GM12891 (cell line): ENCODE measurements at places on chromosomes 3 and 15.

DNA sequence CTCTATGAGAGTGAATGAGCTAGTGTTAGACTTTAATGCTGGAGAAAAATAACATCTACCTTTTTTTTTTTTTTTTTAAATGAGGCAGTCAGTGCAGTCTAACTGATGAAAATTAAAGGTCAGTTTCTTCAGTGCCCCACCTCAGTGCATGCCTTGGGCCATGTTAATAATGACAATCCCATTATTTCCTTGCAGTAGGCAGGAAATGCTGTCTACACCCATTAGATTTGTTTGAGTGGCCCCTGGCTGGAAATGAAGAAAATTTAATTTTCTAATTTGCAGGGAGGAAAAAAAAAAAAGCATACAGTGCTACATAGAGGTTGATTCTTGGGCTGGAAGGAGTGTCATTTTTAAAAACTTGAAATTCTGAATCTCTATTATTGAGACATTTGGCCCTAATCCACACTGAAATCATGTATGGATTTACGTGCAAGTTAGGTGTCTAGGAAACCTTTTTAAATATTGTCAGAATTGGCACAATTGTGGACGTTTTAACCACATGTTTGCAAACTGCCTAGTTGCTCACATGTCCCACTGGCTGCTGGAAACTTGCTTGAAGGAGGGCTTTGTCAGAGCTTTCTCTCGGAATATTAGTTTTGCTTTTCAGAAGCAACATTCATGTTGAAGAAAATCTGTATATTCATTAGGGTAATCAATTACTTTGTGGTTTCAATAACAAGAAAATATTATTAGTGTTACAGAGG is 18.4 kb downstream of the FNDC3B start:
- DNase-seq: no peak

GRCh38 chr15:80440024-80440423 is 35.8 kb downstream of the ARNT2 start:
- DNase-seq: no peak

DNA sequence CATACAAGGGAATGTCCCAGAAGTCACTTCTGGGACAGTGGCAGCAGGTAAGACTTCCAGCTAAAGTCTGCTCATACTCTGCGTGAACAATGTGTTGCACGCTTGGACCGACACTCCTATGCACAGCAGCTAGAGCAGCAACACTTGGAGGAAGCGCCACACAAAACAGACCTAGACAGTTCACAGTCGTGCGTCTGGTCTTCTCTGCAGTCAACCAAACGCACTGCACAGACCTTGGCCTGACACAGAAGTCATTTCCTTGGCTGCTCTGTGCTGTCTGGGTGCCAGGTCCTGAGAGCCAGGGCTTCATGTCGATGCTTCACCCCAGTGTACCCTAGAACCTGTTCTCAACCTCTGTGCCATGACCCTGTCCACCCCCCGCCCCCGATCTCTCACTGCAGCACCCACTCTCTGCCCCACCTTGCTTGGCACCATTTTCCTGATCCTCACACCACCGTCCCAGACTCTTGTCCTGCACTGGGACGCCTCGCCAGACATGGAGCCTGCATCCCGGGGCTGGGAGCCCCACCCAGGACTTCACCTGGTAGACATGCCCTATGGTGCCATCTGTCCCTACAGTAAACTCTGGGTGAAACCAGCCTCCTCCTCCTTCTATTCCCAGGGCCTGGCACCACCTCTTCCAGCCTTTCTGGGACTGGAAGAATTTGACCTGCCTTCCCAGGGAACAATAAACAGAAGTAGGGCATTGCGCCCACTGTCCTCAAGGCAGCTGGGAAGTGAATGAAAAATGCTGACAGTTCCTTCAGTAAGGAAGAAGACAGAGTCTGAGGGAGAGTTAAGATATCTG is 3.1 kb downstream of the ATP10A start:
- no peak for DNase-seq

DNA sequence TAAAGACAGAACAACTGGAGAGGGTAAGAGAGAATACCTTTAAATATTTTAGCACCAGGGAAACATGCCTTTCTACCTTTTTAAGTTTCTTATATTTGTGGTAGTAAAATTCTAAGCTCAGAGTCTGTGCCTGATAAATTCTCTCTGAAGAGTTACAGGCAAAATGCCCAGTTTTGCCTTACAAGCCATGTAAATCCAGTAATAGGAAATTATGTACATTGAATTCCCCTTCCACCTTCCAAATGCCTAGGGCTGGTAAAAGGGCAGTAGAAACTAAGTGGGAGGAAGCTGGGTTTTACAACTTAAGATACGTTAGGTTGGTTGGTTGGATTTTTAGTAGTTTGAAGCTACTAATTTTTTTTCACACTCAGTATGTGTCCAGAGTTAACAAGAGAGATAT is 43.1 kb upstream of the TP63 start:
- DNase-seq: no peak

DNA sequence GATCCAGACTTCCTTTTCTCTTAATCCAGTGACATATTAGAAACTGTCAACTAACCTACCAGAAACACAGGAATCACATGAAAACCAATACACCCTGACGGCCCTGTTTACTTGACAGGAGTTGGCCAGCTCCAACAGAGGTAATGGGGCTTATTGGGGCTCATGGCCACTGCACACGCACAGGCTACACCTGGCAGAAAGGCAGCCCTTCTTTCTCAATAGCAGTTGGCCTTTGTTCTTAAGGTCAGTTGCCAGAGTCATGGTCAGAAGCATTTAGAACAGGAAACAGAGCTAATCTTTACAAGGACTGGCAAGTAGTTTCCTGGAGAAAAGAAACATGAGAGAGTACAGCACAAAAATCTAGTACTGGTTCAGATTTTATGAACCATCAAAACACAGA is 181.8 kb downstream of the MAGI1 start:
- no peak for DNase-seq

DNA sequence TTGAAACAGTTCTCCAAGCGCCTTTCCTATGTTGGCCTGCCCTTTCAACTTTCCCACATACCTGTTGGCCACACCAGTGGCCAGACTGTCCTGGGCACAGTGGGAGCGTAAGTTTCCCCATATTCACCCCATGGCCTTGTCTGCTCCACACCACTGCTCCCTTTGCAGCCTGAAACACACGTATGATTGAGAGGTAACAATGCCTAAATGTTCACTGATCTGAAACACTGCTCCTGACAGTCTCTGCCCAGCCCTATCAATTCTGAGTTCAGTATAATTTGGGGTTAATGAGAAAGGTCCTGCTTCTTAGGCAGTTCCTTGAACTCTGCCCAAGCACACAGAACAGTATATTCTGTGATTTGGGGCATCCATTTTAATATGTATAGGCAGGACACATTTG is 52.2 kb downstream of the ANXA2 start:
- no peak for DNase-seq

- no peak for DNase-seq
Measured at GRCh38 chr3:118412503-118412902, 622.1 kb downstream of the IGSF11 start.

GRCh38 chr3:72487946-72488737 is 360.1 kb downstream of the SHQ1 start:
- DNase-seq: no peak

DNA sequence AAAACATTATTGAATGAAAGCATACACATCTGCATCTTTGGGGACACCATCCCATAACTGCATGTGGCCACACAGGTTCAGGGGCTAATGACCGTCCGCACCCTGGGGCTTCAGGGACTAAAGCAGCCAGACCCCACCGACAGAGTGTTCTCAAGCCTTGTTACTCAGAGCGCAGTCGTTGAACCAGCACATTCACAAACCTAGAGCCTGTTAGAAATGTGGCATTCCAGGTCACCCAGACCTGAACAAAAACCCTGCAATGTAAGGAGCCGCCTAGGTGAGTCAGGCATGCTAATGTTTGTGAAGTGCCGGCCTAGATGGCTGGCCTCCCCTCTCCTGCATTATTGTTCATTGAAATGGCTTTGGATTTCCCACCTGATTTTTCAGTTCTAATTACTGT is 52.3 kb upstream of the HACD2 start:
- DNase-seq: no peak

DNA sequence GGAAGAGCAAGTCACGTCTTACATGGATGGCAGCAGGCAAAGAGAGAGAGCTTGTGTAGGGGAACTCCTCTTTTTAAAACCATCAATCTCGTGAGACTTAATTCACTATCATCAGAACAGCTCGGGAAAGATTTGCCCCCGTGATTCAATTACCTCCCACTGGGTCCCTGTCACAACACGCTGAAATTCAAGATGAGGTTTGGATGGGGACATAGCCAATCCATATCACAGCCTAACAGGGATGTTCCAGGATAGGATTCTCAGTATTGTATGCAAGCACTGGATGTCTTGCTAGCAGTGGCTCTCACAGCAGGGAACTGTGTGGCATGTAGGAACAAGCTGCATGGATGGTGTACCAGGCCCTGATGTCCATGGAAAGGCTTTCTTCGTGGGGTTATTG is 47.8 kb upstream of the SLC24A5 start:
- no peak for DNase-seq

DNA sequence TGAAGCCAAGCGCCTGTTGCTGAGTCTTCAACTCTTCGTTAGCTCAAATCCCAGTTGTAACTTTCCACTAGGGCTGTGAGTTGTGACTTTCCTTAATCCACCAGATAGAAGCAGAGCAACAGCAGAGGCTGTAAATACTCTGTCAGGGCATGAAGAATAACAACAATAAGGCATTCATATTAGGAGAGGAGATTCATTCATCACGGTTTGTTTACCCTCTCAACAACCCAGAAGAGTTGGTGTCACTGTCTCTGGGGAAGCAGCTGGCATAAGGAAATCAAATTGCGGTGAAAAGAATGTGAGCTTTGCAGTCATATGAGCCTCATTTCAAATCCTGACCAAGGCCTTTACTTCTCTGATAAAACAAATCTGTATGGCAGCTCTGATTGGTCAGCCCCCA is 184.8 kb downstream of the SHQ1 start:
- no peak for DNase-seq

DNA sequence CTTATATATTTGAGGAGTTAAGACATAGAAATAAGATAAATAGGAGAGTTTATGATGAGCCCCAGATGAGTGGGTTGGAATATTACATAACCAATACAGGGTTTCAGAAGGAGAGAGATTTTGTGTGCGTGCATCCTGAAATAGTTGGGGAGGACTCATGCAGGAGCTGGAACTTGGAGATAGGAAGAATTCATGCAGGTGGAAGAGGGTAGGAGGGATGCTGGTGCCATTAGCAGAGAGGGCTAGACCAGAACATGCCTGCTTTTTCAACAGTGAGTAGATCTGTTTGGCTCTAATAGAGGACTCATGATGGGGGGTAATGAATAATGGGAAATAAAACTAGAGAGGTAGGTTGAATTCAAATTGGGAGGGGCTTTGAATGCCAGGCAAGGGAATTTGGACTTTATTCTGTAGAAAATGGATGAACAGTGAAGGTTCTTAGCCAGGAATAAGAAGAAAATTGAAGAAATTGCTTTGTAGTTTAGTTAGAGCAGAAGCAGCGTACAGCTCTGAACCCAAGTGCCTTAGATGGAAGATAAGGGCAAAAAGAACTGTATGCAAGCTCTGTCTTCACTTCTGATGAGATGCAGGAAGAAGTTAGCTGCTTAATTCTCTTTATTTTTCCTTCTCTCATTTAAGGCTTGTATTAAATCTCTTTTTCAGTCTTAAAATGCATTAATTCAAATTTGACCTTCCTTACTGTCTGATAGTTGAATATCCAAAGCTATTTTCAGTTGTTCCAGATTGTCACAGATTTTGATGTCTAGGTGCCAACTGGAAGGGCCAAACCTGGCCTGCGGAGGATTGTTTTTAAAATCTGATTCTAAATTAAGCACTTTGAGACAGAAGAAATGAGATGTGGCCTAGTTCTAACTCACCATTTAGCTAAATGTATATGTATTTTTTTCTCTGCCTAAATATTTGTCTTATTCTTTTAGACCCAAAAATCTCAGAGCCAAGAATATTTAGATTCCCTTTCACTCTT is 86.3 kb downstream of the PPM1L start:
- DNase-seq: no peak

GRCh38 chr3:49296781-49297411 is 19.9 kb upstream of the C3orf62 start:
- no peak for DNase-seq

DNA sequence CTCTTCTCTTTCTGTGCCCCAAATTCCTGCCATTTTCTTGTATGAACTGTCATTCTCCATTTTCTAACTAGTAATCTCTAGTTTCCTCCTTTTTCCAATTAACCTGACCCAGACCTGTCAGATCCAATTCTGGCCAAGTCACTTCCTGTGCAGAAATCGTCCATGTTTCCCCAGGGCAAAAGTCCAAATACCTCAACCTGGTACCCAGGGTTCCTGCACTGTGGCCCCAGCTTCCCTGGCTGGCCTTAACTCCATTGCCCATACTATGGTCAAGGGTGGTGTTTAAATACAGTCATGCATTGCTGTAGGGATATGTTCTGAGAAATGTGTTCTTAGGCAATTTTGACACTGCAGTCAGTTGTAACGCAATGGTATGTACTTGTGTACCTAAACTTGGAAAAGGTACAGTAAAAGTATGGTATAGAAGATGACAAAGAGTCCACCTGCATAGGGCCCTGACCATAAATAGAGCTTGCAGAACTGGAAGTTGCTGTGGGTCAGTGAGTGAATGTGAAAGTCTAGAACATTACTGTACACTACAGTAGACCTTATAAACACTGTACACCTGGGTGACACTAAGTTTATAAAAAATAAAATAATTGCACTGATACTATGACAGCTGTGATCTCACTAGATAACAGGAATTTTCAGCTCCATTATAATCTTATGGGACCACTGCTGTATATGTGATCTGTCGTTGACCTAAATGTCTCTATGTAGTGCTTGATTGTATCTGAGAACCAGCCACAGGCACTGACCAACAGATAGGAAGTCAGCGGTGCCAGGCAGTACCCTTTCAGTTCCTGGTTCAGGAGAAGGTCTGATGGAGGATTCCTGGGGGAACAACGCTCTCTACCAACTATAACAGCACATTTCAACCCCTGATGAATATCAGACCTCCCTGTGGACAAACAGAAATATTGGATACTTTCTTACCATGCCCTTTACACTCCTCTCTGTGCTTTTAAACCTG is 336.1 kb upstream of the PROK2 start:
- no peak for DNase-seq

GRCh38 chr3:14352002-14352627 is 50.3 kb upstream of the SLC6A6 start:
- peak; percentile 45 for DNase-seq

DNA sequence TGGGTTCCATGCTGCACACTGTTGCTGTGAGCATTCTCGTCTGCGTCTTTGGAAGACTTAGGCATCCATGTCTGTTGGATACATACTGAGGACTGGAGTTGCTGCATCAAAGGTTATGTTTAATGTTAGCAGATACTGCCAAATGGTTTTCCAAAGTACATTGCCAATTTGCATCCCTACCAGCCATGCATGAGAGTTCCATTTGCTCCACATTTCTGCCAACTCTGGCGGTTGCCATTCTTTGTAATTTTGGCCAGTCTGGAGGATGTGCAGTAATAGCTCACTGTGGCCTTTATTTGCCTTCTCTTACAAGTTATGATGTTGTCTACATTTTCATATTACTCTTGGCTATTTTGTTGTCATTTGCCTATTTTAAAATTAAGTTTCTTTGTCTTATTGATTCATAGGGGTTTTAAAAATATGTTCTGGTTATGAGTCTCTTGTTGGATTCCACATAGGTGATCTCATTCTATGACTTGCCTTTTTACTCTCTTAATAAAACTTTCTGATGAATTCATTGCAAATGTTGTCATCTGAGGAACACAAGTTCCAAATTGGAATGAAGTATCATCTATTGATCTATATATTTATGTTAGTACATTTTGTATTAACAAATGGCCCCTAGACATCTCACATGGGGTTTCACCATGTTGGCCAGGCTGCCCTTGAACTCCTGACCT is 42.1 kb downstream of the FBLN2 start:
- no peak for DNase-seq
